ENCODE measurements at places on chromosomes 4 and X.

GRCh38 chrX:5976332-5976731 is 252.3 kb downstream of the NLGN4X start:
- no peak for DNase-seq

DNA sequence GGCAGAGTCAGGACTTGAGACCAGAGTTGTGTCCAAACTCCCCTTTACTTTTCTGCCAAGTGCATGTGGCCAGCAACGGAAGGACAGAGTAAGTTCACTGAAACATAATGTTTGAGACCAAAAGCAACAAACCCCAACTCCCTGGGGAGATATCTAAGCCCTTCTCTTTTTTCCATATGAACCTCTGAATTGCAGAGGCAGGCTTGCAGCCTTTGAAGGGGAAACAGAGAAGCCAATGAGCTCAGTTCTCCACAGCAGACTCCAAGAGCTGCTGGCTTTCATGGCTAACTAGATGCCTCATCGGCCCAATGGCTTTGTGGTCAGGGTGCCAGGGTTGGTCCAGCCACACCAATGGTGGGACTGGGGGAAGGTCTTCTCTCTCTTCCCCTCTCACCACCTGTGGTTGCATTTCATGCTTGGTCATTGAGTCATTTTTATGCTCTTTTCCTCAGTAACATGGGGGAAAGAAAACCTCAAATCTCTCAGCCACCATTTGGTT is 34.0 kb downstream of the STARD8 start:
- no peak for DNase-seq

DNA sequence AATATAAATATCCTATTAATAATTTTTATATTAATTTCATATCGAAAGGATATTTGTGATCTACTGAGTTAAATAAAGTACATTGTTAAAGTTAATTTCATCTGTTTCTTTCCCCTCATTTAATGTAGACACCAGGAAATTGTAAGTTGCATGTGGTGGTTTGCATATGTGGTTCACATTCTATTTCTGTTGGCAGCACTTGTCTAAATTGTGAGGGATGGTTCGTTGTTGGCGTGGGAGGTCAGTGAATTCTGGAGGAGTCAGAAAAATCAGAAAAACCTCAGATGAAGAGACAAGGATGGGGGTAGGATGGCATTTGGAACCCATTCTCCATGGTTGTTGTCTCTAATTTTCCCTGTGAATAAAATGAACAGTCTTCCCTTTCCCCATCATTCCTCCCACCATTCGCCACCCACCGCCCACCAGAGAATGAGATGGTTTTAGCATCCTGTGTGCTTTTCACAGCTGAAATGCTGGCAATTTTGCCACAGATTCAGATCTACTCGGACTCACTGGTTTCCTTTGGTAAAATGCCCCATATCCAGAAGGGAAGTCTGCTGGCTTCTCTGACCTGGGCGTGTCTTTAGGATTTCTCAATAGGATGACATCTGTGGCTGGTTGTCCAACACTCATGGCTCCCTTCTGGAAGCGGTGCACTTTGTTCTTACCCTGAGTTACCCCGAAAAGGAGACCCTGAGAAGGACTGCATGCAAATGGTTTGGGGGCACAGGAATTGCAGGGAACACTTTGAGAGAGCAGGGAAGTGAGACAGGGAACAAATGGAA is 52.3 kb downstream of the LGI2 start:
- DNase-seq = no peak

GRCh38 chr4:36551697-36552214 is 270.3 kb downstream of the DTHD1 start:
- no peak for DNase-seq

- no peak for DNase-seq
These were observed 24.4 kb upstream of the MAP7D3 start for GRCh38 chrX:136275553-136275952.

- DNase-seq = no peak
These were observed 10.6 kb upstream of the CTSO start for GRCh38 chr4:155964016-155964891.

GRCh38 chr4:110484767-110485166 is 8.8 kb downstream of the ENPEP start:
- no peak for DNase-seq

DNA sequence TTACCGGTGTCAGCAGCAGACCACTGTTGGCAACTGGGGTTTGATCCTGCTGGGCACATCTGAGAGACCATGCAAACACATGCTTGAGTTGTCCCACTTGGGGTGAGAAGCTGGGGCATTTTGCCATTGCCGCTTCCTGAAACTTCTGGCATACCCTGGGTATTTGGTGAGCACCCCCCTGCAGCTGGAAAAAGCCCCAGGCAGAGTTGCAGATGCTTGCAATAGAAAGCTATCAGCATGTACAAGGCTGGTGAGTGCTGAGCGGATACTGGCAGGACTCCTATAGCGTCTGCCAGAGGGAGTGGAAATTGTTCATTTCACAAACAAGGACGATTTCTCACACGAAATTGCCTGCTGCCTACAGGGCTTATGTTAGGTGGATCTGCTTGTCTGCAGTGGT is 32.3 kb downstream of the SUPT20HL1 start:
- DNase-seq = no peak

DNA sequence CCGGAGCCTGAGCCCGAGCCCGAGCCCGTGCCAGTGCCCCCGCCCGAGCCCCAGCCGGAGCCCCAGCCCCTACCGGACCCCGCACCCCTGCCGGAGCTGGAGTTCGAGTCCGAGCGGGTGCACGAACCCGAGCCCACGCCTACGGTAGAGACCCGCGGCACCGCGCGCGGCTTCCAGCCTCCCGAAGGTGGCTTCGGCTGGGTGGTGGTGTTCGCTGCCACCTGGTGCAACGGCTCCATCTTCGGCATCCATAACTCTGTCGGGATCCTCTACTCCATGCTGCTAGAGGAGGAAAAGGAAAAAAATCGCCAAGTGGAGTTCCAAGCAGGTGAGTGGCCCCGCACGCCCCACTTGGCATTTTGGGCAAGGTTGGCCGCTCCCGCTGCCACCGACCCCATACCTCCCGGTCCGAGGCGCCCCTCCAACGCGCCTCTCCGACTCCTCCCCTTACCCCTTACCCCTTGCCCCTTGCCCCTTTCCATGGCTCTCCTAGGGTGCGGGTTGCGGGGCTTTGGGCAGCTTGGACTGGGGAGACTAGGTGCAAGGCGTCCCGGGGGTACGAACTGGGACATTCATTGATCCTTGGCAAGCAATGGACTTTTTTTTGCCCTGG is 553 bp downstream of the SLC16A2 start:
- no peak for DNase-seq

DNA sequence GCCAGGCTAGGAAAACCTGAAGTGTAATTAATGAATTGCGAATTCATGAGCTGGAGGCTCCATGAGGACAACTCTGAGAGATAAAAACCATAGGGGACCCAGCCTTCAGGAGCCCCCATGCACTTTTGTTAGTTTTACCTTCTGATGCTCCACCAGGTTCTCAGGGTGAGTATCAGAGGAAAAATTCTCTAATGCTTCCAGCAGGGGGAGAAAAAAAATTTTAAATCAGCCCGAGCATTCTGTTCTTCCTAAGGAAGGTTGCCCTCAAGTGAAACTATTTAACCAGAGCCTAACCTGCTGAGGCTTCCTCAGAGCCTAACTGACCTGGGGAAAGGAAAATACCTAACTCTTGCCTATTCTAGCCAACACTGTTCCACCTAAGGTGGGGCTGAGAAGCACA is 552.6 kb downstream of the PPARGC1A start:
- no peak for DNase-seq

DNA sequence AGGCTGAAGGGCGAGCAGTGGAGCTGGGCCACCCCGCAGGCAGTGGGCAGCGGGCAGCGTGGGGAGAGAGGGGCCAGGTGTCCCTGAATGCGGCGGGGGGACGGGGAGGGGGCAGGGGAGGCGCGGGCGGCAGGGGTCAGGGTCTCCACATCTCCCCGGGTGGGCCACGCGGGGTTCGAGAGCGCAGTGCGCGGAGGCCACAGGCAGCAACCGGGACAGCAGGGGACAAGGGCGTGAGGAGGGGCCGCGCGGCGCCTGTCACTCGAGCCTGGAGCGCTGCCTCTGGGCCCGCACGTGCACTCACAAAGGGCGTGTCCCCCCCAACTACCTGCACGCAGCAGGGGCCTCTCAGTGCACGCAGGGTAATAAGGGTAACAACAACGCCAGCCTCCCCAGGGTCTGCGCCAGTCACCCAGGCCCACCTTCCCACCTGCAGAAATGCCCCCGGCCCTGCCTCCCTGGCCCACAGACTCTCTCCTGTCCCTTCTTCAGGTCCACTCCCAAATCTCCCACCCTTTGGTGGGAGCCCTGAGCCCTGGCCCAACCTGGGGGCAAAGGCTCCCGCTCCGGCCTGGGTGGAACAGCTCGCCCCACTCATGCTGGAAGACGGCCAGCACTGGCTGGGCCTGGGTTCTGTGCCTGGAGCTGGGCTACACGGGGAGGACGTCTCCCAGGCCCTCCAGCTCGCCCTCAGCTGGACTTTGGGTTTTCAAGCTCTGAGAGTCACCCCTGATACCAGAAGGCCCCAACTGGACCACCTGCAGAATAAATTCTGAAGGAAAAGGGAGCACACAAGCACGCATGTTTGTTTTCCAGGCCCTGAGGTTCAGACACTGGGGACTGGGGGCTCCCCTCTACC is 53.2 kb downstream of the ZFYVE28 start:
- DNase-seq = no peak

DNA sequence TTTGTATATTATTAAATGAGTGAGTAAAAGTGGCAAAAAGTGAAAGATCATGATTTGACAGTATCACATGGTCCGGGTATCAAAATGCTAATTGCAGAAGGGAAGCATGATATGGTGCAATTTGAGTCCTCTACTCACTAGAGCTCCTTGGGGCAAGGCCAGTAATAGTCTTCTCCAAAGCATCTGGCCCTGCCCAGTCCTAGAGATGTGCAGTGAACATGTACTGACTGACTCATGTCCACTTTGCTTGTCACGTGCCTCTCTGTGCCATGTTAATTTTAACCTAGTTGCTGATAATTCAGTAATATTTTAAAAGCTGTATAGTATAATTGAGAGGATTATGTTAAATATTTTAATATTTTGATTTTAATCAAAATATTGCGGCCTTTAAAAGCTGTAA is 54.6 kb upstream of the TENM3 start:
- DNase-seq = no peak

DNA sequence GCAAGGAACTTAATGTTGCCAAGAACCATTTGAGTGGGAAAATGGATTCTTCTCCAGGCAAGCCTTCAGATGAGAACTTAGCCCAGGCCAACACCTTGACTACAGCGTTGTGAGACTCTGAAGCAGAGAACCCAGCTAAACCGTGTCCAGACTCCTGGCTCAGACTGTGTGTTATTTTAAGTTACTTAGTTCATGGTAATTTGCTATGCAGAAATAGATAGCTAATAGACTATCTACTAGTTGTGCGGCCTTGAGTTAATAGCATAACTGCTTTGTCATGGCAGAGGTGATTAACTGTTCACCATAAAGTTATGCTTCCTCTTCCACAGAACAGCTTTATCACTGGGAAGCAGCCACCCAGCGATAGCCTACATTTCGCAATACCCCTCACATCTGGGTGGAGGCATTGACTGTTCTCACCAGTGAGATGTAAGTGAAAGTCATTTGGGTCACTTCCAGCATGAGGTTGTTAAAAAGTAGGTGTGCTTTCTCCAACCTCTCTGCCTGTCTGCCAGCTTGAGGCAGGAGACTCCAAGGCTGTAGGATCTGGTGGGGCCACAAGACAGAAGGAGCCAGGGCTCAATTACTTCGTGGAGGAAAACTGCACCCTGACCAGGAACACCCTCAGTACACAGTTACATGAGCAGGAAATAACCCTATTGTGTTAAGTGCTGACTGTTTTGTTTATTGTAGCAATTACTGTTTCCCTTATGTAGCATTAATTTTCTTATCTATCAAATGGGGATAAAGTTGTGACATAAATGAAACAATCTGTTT is 94.2 kb downstream of the GPAT3 start:
- DNase-seq = no peak

DNA sequence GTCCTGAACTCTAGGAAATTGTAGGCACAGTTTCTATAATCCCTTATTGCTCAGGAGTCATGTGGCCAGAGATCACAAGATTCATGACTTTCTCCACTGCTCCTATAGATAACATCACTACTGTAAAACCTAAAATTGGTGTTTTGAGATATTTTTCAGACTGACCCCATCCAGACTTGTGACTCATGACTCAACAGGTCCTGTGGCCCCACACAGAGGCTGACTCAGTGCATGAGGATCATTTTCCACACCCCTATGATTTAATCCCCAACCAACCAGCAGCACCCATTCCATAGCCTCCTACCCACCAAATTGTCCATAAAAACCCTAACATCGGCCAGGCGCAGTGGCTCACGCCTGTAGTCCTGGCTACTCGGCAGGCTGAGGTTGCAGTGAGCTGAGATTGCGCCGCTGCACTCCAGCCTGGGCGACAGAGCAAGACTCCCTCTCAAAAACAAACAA is 13.2 kb upstream of the XIAP start:
- DNase-seq = no peak

DNA sequence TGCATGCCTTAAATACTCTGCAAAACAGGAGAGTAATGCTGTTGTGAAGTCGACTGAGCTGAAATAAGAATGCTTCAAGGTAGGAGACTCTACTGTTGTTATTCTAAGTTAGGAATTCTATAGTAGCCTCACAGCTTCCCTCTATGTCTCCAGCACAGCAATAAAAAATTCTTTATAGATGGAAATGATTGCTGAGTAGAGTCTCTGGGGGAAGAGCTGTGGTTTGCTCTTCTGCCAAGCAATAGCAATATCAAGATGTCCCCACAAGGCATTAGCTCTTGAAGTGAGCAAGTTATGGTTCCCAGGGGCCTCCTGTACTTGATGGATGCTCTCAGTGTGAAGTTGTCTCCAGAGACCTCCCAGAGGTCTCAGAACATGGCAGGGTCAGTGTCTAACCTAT is 880.6 kb upstream of the FRG1 start:
- DNase-seq = no peak

DNA sequence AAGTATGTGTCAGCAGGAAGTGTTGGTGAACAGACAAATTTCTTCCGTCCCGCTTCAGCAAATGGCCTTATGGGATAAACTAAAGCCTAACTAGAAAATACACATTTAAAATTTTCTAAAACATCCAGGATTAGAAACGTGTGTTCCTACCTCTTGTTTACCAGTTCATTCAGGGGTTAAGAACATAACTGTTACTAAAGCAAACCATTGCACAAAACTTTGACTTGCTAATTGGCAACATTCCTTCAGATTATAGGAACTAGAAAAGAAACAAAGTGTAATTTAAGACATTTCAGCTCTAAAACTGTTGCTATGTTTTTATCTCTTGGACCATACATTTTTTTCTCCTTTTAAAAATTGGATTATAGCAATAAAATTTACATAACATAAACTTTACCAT is 39.5 kb upstream of the CXCL13 start:
- no peak for DNase-seq

- DNase-seq = no peak
These were observed 150.5 kb upstream of the DDIT4L start for GRCh38 chr4:100340512-100341485.

DNA sequence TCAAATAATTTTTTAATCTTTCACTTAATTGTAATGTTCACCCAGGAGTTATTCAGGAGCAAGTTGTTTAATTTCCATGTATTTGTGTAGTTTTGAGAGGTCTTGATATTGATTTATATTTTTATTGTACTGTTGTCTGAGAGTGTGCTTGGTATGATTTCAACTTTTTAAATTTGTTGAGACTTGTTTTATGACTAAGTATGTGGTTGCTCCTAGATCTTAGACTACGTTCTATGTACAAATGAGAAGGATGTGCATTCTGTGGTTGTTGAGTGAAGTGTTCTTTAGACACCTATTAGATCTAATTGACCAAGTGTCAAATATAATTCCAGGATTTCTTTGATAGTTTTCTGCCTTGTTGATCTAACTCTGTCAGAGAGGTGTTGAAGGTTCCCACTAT is 353.3 kb upstream of the GNPDA2 start:
- DNase-seq = no peak

- DNase-seq = no peak
These were observed 16.6 kb upstream of the PTCHD1 start for GRCh38 chrX:23317799-23318724.

All from activated CD4-positive, CD25-positive, alpha-beta regulatory T cell treated with anti-CD3 and anti-CD28 coated beads, Interleukin-2, amount 50 U/mL, for 16 hours (primary cell).